ENCODE measurements at places on chromosomes 7 and 10.

- DNase-seq = no peak
These were observed 82.9 kb upstream of the PDCD4 start for GRCh38 chr10:110788620-110789385.

DNA sequence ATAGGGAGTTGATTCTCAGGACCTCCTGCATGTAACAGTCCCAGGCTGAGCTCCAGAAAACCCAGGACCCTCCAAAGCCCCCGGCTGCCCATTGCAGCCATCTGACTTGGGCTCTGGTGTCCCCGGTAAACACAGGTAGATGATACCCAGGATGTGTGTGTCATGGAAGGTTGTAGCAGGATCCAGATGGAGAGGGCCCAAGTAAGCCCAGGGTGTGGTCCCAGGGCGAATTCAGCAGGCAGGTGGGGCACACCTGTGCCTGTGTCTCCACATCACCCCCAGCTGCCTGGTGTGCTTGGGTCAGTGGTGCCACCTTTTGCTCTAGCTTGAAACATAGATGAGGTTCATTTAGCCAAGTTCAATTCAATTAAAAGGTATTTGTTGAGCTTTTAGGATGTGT, 524.1 kb downstream of the GLRX3 start:
- DNase-seq = no peak

GRCh38 chr7:2997014-2997413, 46.7 kb downstream of the CARD11 start:
- no peak for DNase-seq

GRCh38 chr7:117068511-117069145, 115.3 kb downstream of the ST7 start:
- no peak for DNase-seq

- DNase-seq = no peak
These were observed 61.6 kb downstream of the GOLGA7B start for GRCh38 chr10:97911217-97911616.

DNA sequence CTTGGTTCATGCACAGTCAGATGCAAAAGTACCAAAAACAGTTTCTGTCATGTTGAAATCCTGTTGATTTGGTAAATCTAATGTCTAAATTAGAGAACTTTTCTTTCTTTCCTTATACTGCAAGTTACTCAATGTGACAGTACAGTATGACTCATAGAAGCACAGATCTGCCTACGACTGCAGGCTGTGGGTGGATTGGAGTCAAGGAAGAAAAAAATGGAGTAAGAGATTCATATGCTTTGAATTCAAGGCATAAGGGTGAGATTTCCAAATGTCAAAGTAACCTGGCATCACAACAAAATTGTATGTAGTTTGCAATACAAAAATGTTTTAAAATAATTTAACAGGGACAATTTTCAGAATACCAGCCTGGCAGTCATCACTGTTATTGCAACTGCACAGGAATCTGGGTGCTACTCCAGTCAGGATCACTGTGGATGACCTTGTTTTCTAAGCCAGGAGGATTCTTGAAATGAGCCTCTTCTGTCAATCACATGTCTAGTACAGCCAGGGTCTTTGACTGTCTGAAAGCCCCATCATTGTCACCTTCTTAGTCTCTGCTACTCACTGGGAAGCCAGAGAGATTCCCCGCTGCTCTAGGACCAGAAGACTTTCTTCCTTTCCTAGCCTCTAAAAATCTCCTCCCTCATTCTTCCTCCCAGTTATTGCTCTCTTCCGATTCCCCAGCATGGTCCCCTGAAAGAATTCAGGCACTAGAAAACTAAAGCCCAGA, 83.6 kb downstream of the CD36 start:
- peak; percentile 37 for DNase-seq

DNA sequence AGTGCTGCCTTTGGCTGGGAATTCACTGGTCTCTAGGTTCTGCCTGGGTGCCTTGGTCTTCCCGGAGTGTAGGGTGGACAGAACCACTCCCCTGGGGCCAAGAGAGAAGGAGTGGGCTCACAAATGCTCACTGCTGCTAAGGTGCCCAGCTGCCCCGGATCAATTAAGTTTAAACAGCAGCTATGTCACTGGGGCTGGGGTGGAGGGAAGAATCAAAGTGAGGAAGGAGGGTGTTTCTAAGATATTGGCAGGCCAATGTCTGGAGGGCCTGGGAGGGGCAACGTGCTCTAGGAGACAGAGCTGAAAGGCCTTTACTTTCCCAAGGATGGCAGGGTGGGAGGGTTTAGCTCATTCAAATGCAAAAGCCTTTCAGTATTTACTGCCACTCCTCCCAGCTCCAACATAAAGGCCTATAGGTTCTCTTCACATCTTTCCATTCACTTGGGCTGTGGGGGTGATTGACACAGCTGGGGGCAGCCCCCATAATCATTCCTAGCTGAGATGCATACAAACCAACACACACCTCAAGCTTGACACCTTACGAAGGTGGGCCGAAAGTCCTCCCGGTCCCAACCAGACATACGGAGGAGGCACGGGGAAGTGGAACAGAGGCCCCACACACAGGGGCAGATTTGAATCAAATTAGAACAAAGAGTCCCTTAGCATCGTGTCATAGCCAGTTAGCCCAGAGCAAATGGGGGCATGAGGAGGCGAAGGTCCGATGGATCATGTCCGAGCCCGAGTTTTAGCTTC, 108.0 kb upstream of the EFCAB10 start:
- DNase-seq = no peak

DNA sequence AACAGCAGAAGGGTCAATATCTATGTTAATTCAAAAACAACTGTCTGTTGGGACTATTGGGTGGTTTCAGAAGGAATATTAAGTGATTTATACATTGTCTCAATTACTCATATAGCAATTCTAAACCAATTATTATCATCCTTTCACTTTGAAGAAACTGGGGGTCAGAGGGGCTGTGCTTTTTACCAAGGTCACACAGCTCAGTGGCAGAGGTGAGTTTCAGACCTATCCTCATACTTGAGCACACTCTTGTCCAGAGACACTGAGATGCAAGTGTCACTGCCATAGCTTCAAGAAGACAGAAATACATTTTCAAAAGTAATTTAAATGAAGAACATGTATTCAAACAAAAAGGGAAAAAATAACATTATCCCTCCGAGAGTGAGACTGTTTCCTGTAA, 195.3 kb downstream of the ARL4A start:
- DNase-seq = no peak

GRCh38 chr10:124018886-124019525, 74.4 kb downstream of the CHST15 start:
- no peak for DNase-seq

DNA sequence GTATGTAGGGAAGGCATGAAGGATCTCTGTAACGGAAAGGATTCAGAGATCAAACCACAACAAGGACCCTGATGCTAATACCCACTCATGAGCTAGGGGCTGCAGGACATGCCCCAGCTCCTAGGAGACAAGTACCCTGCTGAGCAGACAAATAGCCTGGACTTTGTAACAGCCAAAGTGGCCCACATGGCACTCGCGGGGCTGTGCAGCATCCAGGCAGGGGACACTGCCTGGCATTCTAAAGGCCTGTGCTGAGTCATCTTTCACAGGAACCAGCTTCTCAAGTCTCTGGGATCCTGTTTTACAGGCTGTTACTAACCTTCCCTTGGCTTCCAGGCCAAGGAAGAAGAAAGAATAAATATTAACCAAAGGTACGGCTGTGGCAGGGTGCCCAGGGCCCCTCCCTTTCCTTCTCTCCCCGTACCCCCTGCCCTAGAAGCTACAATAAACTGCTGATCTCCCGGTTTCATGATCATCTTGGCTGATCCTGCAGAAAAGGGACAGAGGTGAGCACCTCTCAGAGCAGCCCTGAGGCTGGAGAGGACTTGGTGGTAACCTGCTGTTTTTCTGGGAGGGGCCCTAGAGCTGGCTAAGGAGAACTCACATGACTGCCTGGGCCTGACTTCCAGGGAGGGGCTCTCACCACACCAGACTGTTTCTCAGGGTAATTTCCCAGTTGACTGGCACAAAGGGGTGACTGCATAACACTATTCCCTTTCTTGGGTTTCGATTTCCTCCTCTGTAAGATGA, 4.2 kb upstream of the RPEL1 start:
- DNase-seq = peak; percentile 31

- DNase-seq = peak; percentile 75
These were observed 46.0 kb downstream of the ATAD1 start for GRCh38 chr10:87771871-87772500.

DNA sequence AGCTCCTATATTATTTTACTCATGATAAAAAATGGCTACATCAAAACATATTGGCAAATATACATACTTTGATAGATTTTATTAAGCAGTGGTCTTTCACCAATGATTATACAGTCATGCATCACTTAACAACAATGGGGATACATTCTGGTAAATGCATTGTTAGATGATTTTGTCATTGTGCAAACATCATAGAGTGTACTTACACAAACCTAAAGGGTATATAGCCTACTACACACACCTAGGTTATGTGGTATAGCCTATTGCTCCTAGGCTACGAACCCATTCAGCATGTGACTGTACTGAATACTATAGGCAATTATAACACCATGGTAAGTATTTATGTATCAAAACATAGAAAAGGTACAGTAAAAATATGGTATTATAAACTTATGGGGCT, 98.9 kb upstream of the IL6 start:
- DNase-seq = no peak

DNA sequence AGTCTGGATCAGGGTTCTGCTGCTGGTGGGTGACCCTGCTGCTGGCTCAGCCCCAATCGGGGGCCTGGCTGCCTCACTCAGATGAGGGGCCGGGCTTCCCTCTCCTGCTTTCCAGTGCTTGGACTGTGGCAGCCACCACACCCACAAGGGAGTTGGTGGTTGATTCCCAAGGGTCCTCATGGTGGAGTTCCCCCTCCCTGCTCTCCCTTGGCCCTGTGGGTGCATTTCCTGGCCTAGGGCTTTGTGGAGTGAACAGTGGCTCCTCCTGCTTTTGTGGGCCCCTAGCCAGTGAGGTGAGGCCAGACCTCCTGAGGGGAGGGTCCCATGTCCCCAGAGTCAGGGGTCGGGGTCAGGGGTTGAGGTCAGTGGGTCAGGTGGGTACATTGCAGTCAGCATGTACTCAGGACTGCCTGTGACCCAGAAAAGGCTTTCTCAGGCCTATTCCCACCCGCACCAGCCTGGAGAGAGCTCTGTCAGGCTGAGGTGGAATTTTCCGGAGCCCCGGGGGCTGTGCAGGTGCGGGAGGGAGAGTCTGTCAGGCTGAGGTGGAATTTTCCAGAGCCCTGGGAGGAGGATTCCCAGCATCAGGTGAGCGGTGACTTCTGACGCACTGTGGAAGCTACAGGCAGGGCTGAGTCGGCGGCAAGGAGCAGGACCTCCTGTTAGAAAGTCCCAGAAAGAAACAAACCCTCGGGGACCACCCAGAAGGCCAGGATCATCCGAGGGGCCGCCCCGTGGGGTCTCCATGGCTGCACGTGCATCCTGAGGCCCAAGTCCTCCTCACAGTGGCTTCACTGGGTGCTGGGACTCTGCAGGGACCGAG, 94.4 kb upstream of the INSIG1 start:
- no peak for DNase-seq

- DNase-seq = no peak
These were observed 61.7 kb upstream of the PAX2 start for GRCh38 chr10:100683545-100684300.

DNA sequence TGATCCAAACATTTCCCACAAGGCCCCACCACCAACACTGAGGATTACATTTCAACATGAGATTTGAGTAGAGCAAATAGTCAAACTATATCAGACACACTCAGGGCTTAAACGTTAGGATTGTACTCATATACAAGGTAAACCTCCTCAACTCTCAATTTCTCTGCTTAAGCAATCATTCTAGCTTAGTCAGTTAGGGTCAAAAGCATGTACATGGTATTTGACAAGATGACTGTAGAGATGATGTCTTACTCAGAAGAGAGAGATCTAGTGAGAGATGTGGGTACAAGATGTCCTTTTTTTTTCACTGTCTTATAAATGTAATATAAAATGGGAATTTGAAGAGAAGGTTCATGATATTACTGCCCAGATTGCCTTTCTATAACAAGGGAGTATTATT, 270.1 kb downstream of the PRKG1 start:
- DNase-seq = no peak

GRCh38 chr7:8443576-8444467, 10.4 kb downstream of the NXPH1 start:
- no peak for DNase-seq

DNA sequence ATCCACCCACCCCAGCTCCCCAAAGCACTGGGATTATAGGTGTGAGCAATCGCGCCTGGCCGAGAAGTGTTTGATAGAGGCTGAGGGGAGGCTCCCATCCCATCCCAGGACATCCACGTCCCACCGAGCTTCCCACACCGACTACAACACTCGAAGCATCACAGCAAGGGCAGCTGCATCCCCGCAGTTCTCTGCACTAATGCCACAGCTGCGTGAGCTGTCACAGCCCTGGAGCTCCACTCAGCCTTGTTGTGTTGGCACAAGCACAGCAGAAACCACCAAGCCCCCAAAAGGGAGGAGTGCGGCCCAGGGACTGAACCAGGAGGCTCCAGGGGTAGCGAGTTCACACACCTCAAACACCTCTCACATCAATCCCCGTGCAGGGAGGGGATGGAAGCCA, 121.6 kb downstream of the DIP2C start:
- no peak for DNase-seq

- DNase-seq = no peak
These were observed 250.9 kb upstream of the TMEM72 start for GRCh38 chr10:44660271-44660670.

DNA sequence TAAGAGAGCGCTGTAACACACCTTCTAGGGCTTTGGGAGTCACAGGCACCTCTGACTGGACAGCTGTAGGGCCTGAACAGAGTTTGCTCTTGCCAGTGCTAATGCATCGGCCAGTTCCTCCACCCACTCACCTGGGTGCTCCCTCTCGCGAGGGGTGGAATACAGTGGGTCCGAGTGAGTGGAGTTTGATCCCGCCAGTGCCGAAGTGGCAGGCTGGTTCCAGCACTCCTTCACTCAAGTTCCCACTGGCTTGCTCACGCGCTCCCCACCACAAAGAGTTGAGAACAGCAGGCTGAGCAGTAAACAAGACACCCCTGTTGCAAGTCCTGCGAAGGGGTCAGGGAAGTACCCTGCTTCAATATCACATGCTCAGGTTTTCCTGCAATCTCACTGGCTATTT, 91.8 kb downstream of the SNX13 start:
- no peak for DNase-seq

GRCh38 chr10:12466704-12467305, 117.5 kb downstream of the CAMK1D start:
- no peak for DNase-seq

DNA sequence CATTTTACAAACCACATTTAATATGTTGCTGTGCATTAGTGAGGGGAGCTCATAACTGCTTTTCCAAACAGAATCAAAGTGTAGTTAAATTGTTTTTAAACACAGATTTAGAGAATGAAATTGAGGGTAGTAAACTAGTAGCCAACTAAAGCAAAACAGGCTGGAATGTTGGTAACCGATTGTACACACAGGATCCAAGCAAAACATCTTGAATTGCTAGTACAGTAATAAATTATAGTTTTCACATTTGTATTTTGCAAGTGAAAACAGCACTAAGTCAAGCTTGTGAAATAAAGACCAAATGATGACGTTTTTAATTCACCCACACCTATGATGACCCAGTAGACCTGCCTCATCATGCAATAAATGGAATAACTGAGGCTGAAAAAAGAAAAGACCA, 198.3 kb downstream of the HDAC9 start:
- DNase-seq = no peak

Data from Kasumi-1 (cell line).